ENCODE measurements at places on chromosomes 5 and 9. TPM values are rescaled to one million over a fixed set of nuclear protein-coding genes. Genes with fewer than 3 reads are reported as not detected.

GRCh38 chr5:111782216-111782615 is 25.2 kb upstream of the NREP start:
- no peak overlapping the region for H3K27ac ChIP-seq

GRCh38 chr5:10914741-10915480 is 153.9 kb upstream of the DAP start:
- peaks cover 6% of the 10 kb centered on the region for H3K4me1 ChIP-seq
- no peak overlapping the region for H3K4me3 ChIP-seq
- H3K27ac ChIP-seq, result no peak overlapping the region
- no peaks in the 10 kb centered on the region for H3K27me3 ChIP-seq
- DNase-seq, result no peak
- no peaks in the 10 kb centered on the region for H3K36me3 ChIP-seq

DNA sequence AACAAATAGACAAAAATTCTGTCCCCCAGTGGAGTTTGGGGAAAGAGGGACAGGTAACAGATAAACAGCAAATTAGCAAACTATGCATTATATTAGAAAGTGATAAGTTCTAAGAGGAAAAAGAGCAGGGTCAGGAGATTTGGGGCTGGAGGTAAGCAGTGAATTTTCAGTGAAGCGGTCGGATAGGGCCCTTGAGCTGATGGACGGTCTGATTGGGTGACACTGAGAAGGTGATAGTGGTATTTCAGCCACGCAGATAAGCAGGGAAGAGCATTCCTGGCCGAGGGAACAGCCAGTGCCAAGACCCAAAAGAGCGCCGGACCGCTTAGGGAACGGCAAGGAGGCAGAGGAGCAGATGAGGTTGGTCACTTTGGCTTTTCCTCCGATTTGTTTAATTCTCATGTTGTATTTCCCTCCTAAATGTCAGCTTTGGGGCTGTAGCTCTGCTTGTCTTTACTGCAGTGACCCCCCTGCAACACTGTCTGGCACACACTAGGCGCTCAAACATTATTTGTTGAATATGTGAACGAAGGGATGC is 1.1 kb upstream of the PTPN3 start:
- H3K27me3 ChIP-seq, result peaks cover 30% of the 10 kb centered on the region
- no peak overlapping the region for H3K4me3 ChIP-seq
- no peak for DNase-seq
- H3K36me3 ChIP-seq, result no peaks in the 10 kb centered on the region
- H3K27ac ChIP-seq, result no peak overlapping the region
- H3K4me1 ChIP-seq, result peaks cover 6% of the 10 kb centered on the region

GRCh38 chr5:33890131-33891032 is 1.4 kb downstream of the ADAMTS12 start:
- H3K36me3 ChIP-seq, result no peaks in the 10 kb centered on the region
- DNase-seq, result no peak
- no peak overlapping the region for H3K4me3 ChIP-seq
- no peak overlapping the region for H3K27ac ChIP-seq
- no peaks in the 10 kb centered on the region for H3K4me1 ChIP-seq

- H3K27ac ChIP-seq, result no peak overlapping the region
- H3K36me3 ChIP-seq, result no peaks in the 10 kb centered on the region
- H3K4me1 ChIP-seq, result peaks cover 4% of the 10 kb centered on the region
- no peak for DNase-seq
These were observed 99.8 kb upstream of the DAP start for GRCh38 chr5:10860645-10861422.

The TAF1L gene
- total RNA-seq, result 0.02 TPM

The PCDHB15 gene
- 0.07 TPM for total RNA-seq

Data from K562 (cell line).